ENCODE measurements at places on chromosomes 5 and 9.

- DNase-seq: no peak
These were observed 14.8 kb downstream of the C5orf15 start for GRCh38 chr5:133953568-133954145.

- peak; percentile 33 for DNase-seq
These were observed 227.3 kb downstream of the MLLT3 start for GRCh38 chr9:20394969-20395368.

DNA sequence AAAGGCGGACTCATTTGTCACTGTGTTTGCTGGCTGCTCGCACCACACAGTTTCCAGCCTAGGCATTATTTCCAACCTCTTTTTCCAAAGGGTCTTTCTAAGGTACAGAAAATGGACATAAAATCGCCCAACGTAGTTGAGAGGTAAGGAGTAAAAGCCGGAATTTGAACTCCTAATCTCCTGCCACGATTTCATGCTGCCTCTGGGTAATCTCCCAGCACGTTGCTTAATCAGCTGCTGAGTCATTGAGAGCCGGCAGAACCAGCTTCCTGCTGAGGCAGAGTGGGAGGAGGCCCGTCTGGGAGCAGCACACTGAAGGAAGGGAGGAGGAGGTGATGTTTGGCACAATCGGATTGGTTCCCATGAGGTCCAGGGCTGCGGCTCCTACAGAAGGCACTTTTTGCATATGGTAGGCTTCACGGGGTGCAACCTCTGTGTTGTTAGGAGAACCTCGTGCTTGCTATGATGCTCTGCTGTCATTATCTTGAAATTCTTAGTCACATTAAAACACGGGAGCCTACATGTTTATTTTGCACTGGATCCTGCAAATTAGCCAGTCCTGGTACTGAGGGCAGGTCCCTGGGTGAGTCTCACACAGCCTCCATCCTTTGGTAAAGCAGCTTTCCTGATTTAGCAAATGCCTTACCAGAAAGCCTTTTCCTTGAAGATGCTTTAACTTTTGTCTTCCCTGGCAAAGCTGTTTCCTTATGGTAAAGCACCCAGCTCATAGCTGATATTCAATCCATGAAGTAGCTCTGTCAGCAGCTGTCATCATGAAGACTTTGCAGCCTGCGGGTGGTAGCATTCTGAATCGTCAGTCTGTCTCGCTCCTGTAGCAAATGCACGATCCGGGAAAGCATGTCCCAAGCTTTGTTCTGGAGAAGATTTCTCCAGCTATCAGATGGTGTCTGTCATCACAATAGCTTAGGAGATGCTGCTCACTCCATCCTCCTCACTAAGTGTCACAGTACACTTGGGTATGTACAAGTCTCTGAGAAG lies 191.6 kb upstream of the MSX2 start:
- DNase-seq: peak; percentile 42

DNA sequence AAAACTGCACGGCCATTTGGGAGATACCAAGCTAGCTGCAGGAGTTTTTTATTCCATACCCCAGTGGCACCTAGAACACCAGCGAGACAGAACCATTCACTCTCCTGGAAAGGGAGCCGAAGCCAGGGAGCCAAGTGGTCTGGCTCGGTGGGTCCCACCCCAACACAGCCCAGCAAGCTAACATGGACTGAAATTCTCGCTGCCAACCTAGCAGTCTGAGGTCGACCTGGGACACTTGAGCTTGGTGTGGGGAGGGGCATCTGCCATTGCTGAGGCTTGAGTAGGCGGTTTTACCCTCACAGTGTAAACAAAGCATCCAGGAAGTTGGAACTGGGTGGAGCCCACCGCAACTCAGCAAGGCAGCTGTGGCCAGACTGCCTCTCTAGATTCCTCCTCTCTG lies 108.9 kb upstream of the CHD1 start:
- no peak for DNase-seq

DNA sequence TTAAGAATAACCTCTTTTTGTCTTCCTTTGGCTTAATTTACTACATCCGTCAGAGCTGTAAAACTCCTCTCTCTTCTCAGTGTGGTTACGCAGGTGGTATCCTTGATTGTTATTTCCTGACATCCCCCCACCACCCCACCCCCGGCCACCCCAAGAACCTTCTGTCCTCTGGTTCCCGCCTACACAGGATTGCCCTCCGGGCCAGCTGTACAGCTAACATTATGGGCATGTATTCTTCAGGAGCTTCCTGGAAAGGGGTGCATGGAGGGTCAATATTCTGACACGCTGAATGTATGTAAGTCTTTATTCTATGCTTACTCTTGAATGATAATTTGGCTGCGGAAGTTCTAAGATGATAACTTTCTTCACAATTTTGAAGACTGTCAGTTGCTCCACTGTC lies 13.0 kb upstream of the ANP32B start:
- no peak for DNase-seq

DNA sequence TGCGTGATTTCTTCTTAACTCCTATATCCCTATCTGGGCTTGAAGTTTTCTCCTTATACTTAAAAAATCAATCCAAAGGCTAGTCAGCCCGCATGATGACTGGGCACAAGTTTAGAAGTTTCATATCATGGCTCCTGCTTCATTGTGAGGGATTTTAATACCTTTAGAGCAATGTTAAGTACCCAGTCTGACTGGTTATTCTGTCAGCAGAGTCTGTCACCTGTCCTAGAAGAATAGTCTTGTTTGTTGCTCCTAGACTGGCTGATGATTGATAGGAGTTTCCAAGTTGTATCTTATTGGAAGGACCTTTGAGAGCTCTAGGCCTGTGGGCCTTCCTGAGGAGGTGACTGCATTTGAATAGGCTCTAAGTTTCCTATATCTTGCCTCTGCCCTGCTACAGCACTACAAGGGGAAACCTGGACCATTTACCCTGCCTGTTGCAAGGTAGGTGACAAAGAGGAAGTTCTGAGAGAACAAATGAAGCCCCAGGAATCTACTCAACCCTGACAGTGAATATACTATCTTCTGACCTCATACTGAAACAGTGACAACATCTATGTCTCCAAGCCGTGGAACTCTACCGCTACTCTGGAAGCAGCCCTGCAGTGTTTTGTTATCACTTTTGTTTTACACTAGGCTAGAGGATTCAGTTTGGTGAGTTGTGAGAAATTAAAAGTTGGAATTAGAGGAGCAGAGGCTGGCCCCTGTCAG lies 66.5 kb downstream of the F2RL2 start:
- no peak for DNase-seq

- no peak for DNase-seq
These were observed 83.7 kb upstream of the SLIT3 start for GRCh38 chr5:169384661-169385060.

GRCh38 chr5:109412981-109413402 lies 3.2 kb upstream of the PJA2 start:
- DNase-seq: no peak

DNA sequence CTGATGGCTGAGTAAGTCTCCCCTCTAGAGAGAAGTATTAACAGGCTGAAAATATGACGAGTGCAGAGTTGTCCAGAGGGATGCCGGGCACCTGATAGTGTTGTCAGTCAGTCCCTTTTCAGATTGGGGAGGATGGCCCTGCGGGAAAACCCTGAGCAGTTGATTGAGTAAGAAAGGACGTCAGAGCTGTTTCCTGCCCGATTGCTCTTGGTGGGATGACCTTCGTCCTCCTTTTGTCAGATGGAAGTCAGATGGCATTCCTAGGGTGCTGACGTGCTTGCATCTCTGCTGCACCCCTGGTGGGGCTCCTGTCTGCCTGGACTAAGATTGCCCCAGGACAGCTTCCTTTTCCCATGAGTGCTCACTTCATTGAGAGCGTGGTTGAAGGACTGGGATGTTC lies 9.8 kb downstream of the ZNF354B start:
- no peak for DNase-seq

DNA sequence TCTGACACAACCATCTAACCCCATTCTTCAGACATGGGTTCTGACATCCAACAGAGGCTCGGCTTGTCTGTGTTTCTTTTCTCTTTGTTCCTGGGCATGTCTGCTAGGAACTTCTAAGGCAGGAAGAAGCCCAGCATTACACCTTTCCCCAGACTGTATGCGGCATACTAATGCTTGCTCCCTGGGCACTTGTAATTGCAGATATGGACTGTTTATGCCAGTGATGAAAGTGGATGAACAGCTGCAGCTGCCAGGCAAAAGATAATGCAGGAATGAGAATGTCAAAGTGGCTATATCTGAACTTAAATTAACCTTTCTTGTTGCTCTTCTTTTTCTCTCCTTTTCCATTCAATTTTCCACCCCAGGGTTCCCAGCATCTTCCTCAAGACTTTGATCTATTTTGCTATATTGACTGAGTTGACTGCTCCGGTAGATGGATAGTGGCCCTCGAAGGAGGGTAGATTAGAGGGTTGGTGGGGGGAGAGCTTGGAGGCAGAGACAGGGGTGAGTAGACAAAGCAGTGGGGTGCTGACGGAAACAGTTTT lies 344.4 kb downstream of the MAN2A1 start:
- DNase-seq: no peak

GRCh38 chr9:15104826-15105420 lies 194.7 kb upstream of the FREM1 start:
- peak; percentile 51 for DNase-seq
